Activated naive CD4-positive, alpha-beta T cell (primary cell): ENCODE measurements at places on chromosomes 2 and 18.

DNA sequence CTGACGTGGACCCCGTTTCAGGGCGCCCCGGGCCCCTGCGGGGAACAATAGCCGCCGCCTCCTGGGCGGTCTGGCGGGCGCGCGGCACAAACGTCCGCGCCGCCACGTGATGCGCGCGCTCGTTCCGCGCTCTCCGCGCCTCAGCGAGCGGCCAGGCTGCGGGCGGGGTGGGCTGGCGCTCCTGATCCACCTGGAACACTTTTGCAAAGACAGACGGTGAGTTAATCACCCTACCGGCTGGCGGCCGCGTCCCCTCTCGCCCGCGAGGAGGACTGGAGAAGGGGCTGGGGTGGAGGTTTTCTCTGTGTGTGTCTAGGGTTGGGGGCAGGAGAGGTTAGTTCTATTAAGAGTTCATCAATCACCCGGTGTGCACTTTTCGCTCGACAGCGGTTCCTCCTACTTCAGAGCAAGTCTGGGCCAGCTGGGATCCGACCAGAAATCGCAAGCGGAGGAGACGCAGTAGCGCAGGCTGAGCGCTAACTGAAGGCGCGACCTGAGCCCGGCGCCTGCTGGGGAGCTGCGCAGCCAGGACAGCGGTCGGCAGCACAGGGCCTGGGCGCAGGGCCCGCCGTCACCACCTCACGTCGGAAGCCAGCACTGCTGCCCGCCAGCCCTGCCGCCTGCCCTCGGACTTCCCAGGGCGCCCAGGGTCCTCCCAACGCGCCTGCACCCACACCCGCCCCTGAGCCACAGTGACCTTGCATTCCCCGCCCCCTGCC lies 10.3 kb upstream of the HOXD1 start:
- no peak for DNase-seq

GRCh38 chr2:234165421-234165820 lies 114.9 kb downstream of the SPP2 start:
- DNase-seq, result no peak

DNA sequence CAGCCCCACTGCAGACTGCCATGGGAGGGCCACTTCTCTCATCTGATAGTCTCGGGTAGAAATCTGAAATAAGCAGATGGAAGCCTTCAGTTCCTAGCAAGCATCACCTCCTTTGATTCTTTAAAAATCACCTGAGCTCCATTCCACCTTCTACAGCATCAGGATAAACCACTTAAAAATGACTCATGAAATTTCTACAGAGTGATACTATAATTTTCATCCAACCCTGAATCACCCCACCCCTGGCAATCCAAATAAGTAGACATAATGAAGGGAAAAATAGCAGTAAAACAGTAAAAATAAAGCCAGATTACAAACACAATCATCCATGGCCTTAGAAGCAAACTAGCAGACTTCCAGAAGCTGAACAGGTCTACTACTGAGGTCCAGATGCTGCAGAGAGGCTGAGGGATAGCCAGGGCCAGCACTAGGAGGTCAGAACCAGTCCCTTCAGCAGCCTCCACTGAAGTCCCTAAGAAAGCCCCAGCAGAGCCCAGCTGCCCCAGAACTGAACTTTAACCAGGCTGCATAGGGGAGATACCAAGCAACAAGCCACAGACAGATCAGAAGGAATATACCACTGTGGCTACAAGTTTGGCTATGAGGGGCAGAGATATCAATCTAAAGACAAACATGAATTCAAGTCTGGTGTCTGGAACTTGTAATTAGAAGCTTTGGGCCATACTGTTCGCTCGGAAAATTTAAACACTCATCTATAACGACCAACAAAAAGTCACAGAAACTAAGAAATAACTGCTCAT lies 54.7 kb upstream of the RNU4ATAC start:
- no peak for DNase-seq

DNA sequence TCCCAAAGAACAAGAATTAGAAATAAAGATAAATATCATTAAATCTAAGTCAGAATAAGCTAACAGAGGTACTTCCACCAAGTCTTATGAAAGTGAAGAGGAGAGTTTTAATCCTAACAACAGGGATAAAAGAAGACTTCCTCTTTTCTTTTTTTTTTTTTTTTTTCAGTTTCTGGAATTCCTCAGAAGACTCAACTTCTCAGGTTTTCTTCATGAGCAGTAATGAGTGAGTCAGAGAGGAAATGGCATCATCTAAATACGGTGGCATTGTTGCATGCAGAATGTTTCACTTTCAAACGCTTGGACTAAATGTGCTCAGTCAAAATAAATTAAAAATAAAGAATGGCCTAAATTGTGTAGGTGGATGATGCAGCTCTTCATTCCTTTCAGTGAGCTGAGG lies 45.6 kb upstream of the ARHGAP15 start:
- DNase-seq, result no peak

DNA sequence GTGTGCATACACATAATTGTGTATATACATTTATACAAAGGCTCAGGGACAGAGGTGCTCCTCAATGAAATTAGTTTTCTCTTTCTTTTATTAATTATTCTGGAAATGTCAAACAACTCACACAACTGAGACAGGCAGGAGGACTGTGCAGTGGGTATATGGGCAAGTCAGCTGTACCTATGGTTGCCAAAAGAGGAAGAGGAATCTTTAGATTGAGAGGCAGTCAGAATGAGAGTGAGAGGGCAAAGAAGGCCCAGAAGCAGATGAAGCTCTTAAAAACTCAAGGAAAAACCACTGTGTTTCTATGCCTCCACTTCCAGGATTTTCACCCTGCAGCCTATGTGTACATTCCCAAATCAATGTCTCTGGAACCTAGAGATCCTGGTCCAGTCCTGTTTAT lies 79.1 kb downstream of the CACNB4 start:
- DNase-seq, result no peak

- DNase-seq, result no peak
Observed at GRCh38 chr2:211486-212184, 52.2 kb downstream of the SH3YL1 start.
